M059J (cell line): ENCODE measurements at places on chromosomes 3 and 15. TPM values are rescaled to one million over a fixed set of nuclear protein-coding genes. Genes with fewer than 3 reads are reported as not detected.

- no peak for DNase-seq
These were observed 174.0 kb downstream of the ERC2 start for GRCh38 chr3:56294286-56294685.

DNA sequence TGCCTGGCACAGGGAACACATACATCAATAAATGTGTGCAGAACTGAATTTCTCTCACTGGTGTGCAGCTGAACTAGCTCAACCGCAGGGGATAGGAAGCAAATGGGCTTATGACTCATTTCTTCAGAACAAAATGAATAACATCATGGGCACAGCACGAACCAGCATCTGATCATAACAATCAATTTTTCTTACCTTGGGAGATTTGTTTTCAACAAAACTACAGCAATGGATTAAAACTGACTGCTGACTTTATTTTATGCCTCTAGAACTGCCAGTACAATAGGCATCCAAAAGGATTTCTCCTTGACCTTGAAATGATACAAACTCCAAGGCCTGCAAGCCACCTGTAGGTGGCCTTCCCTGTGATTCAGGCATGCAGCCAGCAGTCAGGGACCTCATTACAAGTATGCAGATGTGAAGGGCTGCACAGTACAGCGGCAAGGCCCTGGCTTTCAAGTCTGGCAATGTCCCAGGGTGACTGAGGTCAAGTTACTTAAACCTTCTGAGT, 26.1 kb downstream of the TAMM41 start:
- peak; percentile 76 for DNase-seq

GRCh38 chr3:24139463-24140412, 194.7 kb downstream of the NR1D2 start:
- DNase-seq: no peak

The LSM3 gene
- 23.0 and 34.9 TPM in 2 replicates for total RNA-seq

The NUP210 gene
- total RNA-seq: 3.5 and 8.5 TPM in 2 replicates

The PSMD6 gene
- total RNA-seq: 62.8 and 85.1 TPM in 2 replicates

- DNase-seq: no peak
These were observed 51.3 kb downstream of the TLNRD1 start for GRCh38 chr15:81052046-81052445.

The GP9 gene
- not detected in 2 replicates for total RNA-seq
